ENCODE measurements at places on chromosomes 3 and 15.

DNA sequence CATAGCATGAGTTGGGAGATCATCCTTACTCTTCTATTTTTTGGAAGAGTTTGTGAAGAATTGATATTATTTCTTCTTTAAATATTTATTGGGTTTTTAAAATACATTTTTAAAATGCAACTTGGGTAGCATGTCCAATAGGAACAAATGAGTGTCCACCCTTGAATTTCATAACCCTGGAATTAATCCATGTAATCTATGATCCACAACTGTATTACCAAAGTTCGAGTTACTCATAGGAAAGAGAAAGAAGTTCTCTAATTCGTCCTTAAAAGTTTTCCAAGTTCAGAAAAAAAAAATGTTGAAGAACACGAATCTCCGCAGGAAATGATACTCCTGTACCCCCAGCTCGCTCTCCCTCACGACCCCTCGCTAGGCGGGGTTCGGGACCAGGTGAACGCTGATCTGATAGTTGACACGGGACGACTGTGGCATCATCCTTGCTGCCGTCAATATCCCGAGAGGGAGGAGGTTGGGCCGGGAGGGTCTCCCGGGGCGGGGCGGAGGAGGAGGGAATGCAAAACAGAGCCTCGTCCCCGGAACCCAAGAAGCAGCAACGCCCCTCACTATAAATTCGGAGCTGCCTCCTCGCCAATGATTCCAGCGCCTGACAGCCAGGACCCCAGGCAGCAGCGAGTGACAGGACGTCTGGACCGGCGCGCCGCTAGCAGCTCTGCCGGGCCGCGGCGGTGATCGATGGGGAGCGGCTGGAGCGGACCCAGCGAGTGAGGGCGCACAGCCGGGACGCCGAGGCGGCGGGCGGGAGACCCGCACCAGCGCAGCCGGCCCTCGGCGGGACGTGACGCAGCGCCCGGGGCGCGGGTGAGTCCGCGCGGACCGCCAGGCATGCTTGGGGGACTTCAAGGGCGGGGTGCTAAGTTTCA, at the start of gene AGTR1:
TSS of gene AGTR1 (plus strand) at position 598 of the 884 bp plus-strand sequence. CDS start 43,133 bp downstream, outside the sequence.
- peak; percentile 25 for DNase-seq

- DNase-seq: no peak
Observed at GRCh38 chr3:69130689-69131088, 8.3 kb upstream of the LMOD3 start.

GRCh38 chr3:157535667-157536066, 32.5 kb upstream of the VEPH1 start:
- DNase-seq: no peak

DNA sequence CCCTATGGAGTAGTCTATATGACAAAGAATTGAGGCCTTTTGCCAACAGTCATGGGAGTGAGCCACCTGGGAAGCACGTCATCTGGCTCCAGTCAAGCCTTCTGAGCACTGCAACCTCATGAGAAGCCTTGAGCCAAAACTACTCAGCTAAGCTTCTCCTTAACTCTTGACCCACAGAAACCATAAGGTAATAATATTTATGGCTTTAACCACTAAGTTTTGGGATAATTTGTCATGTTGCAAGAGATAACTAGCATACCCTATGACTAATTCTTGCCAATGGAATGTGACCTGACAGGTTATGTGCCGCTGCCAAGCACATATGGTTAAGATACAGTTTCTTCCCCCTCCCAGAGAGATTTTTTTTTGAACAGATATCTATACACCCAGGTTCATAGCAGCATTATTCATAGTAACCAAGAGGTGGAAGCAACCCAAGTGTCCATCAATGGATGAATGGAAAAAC, 11.8 kb upstream of the SLC6A11 start:
- no peak for DNase-seq

- no peak for DNase-seq
Observed at GRCh38 chr3:8888301-8888915, 74.9 kb downstream of the RAD18 start.

GRCh38 chr15:56001471-56002078, 8.2 kb upstream of the NEDD4 start:
- no peak for DNase-seq

DNA sequence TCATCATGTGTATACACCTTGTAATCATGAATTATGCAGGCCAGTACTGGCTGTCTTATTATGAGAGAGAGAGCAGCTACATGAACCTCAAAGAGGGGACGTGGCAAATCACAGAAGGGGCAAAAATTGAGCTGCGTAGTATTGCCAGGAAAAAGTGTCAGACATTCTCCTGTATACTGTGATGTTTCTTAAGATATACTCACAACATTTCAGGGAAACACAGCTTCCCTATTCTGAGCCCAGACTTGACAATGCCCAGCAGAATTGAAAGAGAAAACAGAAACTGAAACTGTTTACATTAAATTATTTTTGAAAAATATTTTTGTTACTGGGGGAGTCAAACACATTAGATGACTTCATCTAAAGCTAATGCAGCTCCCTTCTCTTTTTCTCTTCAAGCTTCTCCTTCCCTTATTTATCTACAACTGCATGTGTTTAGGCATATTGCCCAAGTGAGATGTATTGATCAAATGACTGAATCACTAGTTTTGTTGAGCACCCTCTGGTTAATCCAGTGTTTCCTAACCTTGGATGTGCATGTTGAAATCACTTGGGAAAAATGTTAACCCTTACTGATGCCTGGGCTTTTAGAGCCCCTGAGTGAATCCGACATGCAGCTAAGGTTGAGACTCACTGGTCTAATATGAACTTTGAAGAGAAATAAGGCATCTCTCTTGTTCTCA, 39.5 kb downstream of the CADPS start:
- no peak for DNase-seq

DNA sequence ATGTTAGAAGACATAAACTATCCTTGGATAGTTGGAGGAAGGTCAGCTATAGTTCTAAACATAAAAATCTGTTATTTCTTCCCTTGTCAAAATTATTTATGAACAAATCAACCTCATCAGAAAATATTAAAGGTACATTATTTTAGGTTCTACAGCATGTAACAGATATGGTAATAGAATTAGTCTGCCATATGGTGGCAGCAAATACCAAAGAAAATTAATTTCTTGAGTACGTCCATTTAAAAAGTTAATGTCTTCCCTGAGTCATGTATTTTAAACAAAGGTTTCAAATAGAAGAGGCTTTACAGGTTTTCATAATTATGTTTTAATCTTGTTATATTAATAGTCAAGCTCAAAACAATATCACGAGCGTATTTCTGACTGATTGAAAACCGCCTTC, 17.9 kb upstream of the ANKRD28 start:
- DNase-seq: no peak

DNA sequence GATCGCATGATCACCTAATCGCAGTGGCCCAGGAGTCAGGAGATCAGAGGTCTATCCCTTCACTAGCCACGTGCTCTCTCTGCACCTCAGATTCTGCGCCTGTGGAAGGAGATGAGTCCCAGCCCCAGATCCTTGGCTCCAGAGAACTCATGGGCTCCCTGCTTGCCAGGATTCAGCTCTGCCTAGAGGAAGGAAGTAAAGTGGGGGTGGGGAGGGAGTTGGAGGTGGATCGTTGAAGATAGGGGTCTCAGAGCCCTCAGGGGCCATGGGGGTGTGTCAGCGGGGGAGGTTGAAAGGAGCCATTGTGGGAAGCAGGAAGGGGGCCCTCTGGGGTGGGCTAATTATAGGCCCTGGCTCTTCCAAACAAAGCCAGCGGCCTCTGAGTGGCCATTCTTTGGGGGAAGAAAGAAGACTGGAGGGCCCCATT, 11.3 kb upstream of the STRA6 start:
- DNase-seq: no peak

DNA sequence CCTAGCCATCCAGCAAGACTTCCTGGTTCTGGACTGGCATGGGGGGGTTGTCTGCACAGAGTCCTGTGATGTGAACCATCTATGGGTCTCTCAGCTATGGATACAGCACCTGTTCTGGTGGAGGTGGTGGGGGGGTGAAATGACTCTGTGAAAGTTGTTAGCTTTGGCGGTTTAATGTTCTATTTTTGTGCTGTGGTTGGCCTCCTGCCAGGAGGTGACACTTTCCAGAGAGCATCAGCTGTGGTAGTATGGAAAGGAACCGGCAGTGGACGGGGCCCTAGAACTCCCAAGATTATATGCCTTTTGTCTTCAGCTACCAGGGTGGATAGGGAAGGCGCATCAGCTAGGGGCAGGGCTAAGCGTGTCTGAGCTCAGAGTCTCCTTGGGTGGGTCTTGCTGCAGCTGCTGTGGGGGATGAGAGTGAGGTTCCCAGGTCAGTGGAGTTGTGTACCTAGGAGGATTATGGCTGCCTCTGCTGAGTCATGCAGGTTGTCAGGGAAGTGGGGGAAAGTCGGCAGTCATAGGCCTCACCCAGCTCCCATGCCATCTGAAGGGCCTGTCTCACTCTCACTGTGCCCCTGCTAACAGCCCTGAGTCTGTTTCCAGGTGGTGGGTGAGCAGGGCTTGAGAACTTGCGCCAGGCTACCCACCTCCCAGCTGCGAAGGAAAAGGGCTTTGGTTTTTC, 7.1 kb upstream of the LARS2 start:
- DNase-seq: no peak

DNA sequence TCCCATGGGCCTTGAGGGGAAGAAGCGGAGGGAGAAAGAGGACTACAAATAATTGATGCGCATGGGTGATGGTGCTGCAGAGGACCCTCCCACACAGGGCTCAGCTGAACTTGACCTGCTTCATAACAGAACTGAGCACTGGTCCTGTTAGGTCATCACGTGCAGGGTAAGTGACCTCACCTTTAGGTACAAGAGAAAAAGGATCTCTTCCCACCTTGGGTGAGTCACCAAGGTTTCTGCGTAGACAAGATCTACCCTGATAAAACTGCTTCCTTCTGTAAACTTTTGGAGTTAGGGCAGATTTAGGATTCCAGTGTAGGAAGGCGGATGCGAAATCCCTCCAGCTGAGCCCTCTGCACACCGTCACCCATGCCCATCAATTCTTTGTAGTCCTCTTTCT, 67.1 kb downstream of the FEM1B start:
- DNase-seq: no peak

GRCh38 chr3:102714567-102714966, 279.8 kb downstream of the ZPLD1 start:
- DNase-seq: no peak

- DNase-seq: no peak
Observed at GRCh38 chr3:69452295-69452694, 66.4 kb upstream of the FRMD4B start.

GRCh38 chr3:53252096-53252946, 3.5 kb downstream of the TKT start:
- DNase-seq: no peak

GRCh38 chr3:31289584-31289983, 243.1 kb upstream of the STT3B start:
- no peak for DNase-seq

DNA sequence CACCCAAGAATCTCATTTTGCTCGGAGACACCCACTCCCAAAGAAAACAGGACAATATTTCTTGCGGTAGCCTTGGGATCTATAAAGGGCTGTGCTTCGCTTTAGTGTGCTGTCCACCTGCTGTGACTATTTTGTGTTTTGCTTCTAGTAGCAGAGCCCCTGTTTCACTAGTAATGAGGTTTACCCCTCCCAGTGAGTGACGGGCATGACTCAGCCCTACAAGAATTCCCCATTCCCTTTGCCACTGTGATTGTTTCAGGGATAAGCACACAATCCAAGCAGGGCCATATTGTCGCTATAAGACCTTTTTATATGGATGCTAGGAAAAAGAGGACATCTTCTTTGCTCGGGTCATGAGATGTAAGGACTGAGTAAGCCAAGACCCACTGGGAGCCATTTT, 62.5 kb upstream of the FOXB1 start:
- DNase-seq: no peak

DNA sequence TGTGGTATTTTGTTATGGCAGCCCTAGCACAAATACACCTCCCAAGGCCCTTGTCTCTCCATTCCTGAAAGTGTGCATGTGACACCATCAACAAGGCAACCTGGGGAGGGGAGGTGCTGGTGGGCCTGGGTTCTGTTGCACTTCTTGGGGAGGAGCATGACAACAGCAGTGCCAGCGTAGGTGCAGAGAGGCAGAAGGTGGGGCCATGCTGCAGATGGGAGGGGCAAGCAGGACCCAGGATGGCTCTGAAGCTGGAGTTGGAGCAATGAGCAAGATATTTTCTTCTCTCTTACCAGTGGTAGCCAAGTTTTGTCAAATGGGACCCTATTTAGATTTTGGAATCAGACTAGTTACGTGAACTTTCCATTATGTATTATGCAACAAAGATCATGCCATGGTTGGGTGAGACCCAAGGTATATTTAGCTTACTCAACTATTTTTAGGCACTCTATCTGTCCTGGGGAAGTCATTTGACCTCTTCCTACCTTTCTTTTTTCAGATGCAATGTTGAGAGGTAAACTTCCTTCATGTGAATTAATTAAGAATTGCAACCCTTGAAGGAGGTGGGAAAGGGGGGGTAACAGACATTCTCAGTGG, 3.4 kb downstream of the FYCO1 start:
- no peak for DNase-seq

DNA sequence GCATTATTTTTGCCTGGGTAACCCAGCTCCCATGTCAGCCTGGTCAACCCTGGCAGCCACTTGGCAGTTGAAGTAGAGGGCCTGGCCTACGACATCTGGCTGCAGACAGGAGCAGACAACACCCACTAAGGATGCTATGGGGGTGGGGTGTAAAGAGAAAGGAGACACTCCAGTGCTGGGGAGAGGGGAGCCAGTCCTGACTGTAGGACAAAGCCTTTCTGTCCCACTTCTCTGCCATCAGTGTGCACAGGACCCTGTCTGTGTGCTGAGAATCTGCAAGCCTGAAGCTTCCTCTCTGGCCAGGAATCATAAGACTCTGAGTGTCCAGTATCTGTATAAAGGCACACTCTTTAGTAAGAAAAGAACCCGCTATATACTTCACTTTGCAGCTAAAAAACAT, 96.3 kb upstream of the CHRM5 start:
- DNase-seq: no peak

DNA sequence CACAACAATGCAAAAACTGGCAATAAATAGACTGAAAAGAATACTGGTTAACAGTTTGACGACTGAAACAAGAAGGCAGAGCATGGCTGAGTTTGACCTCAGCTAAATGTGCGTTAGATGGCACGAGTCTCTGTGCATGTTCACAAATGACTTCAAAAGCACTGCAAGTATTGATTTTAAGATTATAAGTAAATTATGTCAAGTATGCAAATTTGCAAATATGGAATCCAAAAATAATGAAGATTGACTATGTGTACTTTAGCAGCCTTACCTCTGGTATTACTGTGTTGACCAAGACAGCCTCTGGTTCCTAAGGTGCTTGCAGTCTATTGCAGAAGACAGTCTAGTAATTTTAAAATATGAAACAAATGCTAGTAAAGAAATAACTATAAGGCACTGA, 2.6 kb upstream of the EIF5A2 start:
- DNase-seq: no peak

Measured in activated naive CD8-positive, alpha-beta T cell treated with anti-CD3 and anti-CD28 coated beads, Interleukin-2, amount 10 ng/mL, durations not matched to agents 7 days and 5 days (primary cell).